ENCODE measurements at places on chromosomes 5 and 9. TPM values are rescaled to one million over a fixed set of nuclear protein-coding genes. Genes with fewer than 3 reads are reported as not detected.

SPATA6L gene
- total RNA-seq: 1.2 TPM

DNA sequence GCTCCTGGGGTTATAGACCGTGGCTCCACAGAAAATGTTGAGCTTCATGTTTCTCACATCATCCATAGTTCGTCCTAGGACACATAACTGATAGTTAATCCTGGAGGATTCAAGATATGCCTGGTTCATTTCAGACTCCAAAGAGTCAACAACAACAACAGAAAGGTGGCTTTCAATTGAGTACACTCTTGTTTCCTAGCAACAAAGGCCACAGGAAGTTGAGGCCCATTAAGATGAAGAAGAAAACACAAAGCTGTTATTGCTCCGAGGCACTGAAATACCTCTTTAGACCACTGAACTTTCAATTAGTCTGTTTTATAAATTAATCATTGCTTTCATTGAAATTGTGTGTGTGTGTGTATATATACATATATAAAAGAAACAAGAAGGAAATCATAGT lies 154.5 kb downstream of the YIPF5 start:
- no peak overlapping the region for H3K27ac ChIP-seq
- H3K27me3 ChIP-seq: no peaks in the 10 kb centered on the region
- DNase-seq: no peak
- no peak overlapping the region for H3K4me3 ChIP-seq

GRCh38 chr9:127455324-127455992 lies 4.1 kb downstream of the LRSAM1 start:
- no peak overlapping the region for H3K27ac ChIP-seq
- no peak for DNase-seq
- no peak overlapping the region for H3K4me3 ChIP-seq
- H3K27me3 ChIP-seq: no peaks in the 10 kb centered on the region
- peaks cover 9% of the 10 kb centered on the region for H3K36me3 ChIP-seq
- H3K4me1 ChIP-seq: no peaks in the 10 kb centered on the region

GRCh38 chr9:35048511-35048910 lies 23.9 kb downstream of the VCP start:
- no peaks in the 10 kb centered on the region for H3K27me3 ChIP-seq
- peaks cover 6% of the 10 kb centered on the region for H3K36me3 ChIP-seq
- H3K4me1 ChIP-seq: no peaks in the 10 kb centered on the region
- H3K4me3 ChIP-seq: no peak overlapping the region
- DNase-seq: peak; percentile 50

DNA sequence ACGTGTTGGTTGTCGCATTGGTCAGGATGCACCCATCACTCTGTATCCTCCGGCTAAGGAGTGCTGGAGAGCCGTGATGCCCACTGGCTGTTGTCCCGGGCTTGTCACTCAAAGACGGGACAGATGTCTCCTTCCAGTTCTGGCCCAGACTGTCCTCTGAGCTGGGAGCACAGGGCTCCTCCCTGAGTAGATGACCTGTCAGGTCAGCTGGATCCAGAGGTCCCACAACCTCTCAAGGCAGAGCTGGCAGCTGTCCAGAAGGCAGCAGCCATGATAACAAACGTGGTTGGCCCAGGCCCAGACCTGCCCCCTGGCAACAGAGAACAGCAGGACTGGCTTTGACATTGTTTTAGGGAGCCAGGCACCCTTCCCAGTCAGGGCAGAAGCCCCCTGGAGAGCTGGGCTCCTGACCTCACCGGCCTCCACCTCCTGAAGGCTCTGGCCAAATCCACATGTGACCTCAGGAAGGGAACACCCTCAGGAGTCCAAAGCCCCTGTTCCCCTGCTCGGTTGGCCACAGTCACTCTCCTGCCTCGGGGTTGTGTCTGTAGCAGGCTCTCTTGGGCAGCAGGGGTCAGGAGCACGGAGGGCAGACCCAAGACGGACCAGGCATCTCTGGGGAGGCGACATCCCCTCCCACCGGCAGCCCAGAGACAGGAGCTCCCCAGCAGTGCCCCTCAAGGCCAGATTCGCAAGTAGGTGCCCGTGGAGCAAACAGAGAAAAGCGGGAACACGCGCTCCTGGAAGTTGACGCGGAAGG lies 10.3 kb downstream of the TRIM7 start:
- H3K4me1 ChIP-seq: peaks cover 2% of the 10 kb centered on the region
- no peaks in the 10 kb centered on the region for H3K36me3 ChIP-seq
- H3K27ac ChIP-seq: no peak overlapping the region
- no peaks in the 10 kb centered on the region for H3K27me3 ChIP-seq

GRCh38 chr9:108642871-108643270 lies 212.9 kb downstream of the ACTL7B start:
- no peak overlapping the region for H3K27ac ChIP-seq
- no peak for DNase-seq
- no peaks in the 10 kb centered on the region for H3K36me3 ChIP-seq
- no peaks in the 10 kb centered on the region for H3K4me1 ChIP-seq
- no peak overlapping the region for H3K4me3 ChIP-seq

DNA sequence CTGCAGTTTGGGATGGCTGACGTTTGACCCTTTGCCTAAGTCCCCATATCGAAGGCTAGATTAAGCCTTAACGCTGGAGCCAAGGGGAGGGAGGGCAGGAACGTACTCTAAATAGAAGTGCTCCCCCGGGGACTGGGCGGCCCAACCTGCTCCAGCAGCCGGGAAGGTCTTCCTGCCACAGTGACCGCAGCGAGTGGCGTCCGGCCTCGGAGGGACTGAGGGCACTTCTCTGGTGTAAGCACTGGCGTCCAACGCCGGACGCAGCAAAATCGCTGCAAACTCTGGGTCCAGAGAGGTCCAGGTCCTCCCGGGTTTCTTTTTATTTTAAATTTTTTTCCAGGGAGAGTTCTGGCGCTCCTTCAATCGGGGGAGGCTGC lies 505 bp upstream of the ACER2 start:
- H3K36me3 ChIP-seq: no peaks in the 10 kb centered on the region
- H3K27ac ChIP-seq: no peak overlapping the region
- no peaks in the 10 kb centered on the region for H3K27me3 ChIP-seq
- H3K4me3 ChIP-seq: peak overlapping the region; percentile 93
- peaks cover 2% of the 10 kb centered on the region for H3K4me1 ChIP-seq

DNA sequence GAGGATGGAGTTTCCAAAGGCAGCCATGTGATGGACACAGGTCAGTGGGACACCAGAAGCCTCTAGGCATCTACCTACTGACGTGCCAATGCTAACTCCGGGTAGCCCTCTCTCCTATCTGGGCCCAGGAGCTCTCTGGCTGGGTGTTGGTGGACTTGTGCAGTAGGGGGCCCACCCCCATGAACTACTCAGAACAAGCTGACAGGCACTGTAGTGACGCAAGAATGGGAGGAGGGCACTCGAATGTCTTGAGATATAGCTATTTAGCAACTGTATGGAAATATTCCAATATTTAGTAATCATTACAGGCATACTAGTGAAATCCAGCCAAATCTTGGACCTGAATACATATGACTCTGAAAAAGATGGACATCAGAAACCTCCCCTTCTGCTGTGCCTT lies 5.7 kb upstream of the DOCK2 start:
- DNase-seq: peak; percentile 25
- no peak overlapping the region for H3K4me3 ChIP-seq
- peaks cover 15% of the 10 kb centered on the region for H3K4me1 ChIP-seq
- no peaks in the 10 kb centered on the region for H3K36me3 ChIP-seq

Measured in fibroblast of lung (primary cell).